ENCODE measurements at places on chromosomes 6 and 20. TPM values are rescaled to one million over a fixed set of nuclear protein-coding genes. Genes with fewer than 3 reads are reported as not detected.

DNA sequence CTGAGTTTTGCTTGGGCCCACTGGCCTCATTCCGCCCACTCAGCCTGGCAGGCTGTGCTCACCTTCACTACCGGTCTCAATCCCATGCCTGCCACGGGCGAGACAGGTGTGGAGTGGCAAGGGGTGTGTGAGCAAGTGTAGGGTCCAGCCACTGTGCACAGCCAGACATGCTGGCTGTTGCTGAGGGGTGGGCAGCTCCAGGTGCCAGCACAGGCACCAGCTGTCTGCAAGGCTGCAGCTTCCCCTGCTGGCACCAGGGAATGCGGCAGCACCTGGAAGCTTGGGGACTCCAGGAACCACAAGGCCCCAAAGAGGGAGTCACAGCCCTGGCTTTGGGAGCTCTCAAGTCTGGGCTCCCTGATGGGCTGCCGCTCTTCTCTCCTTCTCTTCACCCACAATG is 372.7 kb downstream of the CBLN4 start:
- DNase-seq, result no peak

- DNase-seq, result peak; percentile 37
Measured at GRCh38 chr20:25508083-25508770, 77.1 kb downstream of the NINL start.

The FAM184A gene
- 0.06 TPM for polyA plus RNA-seq

DNA sequence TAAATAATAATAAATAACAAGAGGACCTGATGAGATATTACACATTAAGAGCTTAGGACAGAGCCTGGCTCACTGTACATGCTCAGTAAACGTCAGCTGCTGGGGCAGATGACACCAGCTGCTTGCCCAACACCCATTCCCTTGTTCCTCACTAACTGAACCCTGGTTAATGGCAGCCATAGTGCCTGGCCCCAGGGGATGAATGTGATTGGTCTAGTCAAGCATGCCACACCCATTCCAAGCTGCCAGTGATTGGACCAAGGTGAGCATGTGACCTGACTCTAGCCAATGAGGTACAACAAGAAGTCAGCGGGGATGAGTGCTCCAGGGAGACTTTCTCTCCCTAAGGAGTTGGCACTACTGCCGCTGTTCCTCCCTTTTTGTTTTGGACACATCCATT is 85.1 kb upstream of the PTPN1 start:
- DNase-seq, result no peak

The SIRPB2 gene
- polyA plus RNA-seq, result not detected

- DNase-seq, result no peak
Measured at GRCh38 chr6:133671376-133671775, 217.5 kb upstream of the TCF21 start.

The PRICKLE4 gene
- not detected for polyA plus RNA-seq

DNA sequence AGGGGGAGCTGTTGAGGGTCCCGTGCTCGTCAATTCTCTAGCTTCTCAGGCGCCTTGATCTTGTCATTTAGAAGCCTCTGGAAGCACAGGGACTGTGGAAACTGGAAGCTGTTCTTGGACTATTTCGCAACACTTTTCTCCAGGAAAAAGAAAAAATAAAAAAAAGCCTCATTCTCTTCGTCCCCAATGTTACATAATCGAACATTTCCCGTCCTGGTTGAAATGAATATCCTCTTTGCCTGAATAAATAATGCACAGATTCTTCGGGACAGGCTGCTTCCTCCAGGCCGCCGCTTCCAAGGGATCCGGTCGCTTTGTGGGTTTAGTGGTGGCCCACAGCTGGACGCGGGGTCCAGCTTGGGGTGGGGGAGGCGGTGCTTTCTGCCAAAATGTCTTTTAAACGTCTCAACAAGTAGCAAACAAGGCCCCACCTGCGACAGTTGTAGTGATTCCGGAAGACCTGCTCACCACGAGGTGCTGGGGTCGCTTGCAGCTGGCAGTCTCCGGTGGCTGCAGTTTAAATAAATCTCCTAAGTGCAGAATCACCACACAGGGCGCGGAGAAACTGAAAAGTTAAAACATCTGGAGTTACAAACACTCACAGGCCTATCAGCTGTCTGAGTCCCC is 125.9 kb upstream of the ESR1 start:
- no peak for DNase-seq

DNA sequence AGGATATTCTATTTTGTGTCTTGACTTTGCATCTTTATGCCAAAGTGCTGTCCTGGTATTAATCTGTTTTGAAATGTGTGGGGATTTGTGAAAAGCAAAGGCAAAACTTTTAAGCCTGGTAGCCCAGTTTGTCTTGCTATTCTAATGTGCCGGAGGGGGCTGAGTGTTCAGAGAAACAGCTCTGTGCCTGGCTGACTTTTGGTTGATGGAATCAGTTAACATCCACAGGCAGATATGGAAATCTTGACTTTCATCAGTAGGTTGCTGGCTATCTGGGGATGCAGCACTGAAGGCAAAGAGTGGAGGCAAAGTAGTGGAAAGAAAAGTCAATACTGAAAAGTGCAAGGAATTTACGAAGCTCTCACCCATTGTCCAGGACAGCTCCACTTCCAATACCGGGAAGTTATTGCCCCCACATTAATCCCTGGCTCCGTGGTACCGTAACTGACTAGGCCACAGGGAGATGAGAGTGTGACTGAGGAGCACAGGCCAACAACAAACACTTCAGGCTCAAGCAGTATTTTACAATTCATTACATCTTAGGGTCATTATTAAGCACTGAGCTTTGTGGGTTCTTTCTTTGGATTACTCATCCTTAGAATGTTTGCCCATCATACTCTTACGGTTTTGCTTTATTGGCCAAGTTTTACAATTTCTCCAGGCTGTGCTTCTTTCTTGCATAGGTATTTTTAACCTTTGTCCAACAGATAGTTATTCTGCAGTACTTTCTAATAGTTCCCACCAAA is 164.6 kb downstream of the MTFR2 start:
- no peak for DNase-seq

DNA sequence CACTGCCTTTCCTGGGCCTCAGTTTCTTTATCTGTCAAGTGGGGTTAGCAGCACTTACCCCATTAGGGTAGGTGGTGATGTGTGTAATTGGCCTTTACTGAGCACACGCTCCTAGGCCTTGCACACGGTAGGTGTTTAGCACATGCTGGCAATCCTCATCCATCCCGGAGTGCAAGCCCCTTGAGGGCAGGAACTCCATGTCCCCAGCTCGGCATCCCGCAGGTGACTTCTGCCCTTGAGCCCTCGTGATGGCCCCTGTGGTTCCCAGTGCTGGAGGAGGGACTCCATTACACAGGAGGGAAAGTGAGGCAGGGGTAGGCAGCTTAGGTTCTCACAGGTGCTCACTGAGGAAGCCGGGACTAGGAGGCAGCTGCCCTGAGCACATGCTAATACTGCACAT is 40.0 kb downstream of the MYH7B start:
- DNase-seq, result no peak

The RNF144B gene
- 0.35 TPM for polyA plus RNA-seq

DNA sequence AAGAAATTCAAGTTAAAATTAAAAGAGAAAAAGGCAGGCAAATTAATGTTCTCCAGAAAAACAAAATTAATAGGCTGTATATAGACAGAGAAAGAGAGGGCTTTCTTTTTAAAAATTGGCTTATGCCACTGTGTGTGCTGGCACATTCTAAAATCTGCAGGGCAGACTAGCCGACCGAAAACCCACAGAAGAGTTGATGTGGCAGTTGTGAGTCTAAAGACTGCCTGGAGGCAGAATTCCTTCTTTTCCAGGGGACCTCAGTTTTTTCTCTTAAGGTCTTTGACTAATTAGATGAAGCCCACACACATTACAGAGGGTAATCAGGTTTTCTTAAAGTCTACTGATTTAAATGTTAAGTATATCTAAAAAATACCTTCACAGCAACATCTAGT is 85.7 kb downstream of the GJA1 start:
- no peak for DNase-seq

DNA sequence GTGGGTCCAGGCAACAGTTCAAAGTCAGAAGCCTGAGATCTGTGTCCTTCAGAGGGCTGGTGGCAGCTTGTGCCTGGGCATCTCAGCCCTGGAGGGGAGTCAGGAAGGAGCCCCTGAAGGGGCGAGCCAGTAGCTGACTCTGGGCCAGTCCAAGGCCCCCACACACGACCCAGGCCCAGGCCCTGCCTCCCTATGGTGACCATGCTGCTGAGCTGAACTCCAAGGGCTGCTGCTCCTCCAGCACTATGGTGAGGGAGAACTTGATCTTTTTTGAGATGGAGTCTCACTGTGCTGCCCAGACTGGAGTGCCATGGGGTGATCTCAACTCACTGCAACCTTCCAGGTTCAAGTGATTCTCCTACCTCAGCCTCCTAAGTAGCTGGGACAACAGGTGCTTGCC is 15.2 kb upstream of the CST3 start:
- DNase-seq, result no peak

The SUMO4 gene
- not detected for polyA plus RNA-seq

The PACRG gene
- not detected for polyA plus RNA-seq

The PPIL6 gene
- polyA plus RNA-seq, result 0.83 TPM

The SIGLEC1 gene
- not detected for polyA plus RNA-seq

GRCh38 chr6:166955121-166955864 is 1.1 kb downstream of the RNASET2 start:
- no peak for DNase-seq

The PNLDC1 gene
- 0.19 TPM for polyA plus RNA-seq

DNA sequence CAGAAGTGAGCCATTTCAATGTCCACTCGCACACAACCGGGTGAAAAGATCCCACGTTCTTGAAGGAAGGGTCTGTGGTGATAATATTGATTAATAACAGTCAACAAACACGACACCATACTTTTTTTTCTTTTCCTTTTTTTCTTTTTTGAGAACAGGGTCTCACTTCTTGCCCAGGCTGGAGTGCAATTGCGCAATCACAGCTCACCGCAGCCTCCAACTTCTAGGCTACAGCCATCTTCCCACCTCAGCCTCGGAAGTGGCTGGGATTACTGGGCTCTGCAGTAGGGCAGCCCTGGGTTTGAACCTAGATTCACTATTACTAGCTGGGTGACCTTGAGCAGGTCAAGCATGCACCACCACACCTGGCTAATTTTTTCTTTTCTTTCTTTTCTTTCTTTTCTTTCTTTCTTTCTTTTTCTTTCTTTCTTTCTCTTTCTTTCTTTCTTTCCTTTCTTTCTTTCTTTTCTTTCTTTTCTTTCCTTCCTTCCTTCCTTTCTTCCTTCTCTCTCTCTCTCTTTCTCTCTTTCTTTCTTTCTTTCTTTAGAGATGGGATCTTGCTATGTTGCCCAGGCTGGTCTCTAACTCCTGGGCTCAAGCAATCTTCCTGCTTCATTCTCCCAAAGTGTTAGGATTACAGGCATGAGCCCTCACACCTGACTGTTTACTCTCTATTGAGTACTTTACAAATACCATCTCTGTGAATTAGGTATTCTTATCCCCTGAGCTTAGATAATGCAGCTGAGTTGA is 123.9 kb downstream of the SNX5 start:
- no peak for DNase-seq

GRCh38 chr6:1315201-1315559 is 3.3 kb downstream of the FOXQ1 start:
- no peak for DNase-seq

DNA sequence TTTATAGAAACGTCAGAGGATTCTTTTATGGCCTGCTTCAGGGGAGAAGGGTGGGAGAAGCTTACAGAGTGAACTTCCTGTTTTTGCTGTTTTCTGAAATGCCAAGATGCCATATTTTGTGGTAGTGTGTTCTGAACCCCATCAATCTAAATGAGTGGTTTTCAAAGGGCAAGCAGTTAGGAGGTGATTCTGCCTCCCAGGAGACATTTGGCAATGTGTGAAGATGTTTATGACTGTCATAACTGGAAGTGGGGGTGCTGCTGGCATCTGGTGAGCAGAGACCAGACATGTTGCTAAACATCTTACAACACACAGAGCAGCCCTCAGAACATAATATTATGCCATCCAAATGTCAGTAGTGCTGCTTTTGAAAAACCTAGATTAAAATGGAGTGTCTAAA is 6.0 kb upstream of the PRL start:
- no peak for DNase-seq

- DNase-seq, result no peak
Measured at GRCh38 chr6:26309731-26310142, 55.3 kb upstream of the BTN3A2 start.

DNA sequence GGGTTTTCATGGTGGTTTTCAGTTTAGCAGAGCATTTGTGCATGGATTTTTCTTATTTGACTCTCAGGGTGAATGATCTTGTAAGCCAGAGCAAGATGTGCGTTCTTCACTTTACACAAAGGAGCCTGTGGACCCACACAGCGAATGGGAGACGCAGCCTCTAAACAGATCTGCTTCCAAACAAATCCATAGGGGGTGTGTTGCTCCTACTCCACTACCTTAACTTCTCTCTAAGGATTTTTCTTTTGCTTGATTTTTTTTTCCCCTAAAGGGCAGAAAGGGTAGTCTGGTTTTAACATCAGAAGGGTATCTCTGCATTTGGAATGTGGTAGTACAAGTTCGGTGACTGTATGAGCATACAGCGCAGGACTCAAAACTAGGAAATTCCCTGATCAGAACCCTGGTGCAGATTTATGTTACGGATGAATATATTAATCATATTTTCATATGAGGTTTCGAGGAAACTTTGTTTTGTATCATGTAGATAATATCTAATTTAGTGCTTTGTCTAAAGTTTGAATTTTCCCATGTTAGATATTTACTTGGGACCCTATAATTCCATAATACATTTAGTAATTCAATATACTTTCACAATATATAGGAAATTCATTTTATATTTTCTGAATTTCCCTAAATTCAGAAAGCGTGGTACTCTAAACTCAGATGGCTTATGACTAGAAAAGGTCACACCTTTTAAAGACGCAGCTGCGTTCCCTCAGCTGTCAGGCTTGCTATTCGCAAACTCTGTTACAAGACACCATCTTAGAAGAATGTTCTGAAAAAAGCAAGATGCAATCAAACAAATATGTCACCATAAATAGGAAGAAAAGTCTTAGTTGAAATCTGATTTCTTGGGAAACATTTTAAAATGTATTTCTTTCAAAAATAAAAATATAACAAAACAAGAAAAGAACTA is 196.9 kb downstream of the TMEM242 start:
- no peak for DNase-seq

GRCh38 chr6:150427843-150428242 is 59.0 kb downstream of the IYD start:
- DNase-seq, result no peak

DNA sequence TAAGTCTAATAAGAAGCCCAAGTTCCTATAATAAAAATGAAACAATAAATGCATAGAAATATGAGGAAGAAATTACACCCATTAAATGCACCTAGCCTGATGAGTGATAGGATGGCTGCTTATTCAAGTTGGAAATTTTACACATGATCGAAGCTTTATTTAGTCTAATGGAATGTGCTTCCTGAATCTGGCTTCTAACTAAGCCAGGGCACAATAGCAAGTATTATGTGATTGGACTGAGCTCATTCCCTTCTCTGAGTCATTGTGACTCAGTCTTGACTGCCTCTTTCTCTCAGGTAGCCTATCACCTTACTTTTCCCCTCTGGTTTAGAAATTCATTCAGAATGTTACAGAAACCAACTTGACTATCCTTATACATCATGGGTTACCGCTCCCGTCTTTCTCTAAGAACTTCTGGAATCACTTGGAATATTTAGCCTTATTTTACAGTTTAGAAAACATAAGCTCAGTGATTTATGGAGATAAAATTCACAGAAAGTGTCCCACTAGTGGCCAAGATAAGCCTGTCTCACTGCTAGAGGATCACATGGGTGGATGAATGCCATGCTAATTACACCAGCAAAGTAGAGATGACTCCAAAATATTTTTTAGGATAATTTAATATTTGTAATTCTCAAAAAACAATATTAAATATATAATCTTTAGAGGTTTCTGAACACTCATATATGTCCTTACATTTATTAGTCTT is 505.3 kb upstream of the JAG1 start:
- peak; percentile 7 for DNase-seq

- no peak for DNase-seq
Measured at GRCh38 chr20:1866834-1867233, 28.4 kb upstream of the SIRPA start.

GRCh38 chr6:158835616-158836221 is 16.6 kb upstream of the EZR start:
- DNase-seq, result no peak

All from AG04450 (cell line).